ENCODE measurements at places on chromosomes 2 and 18. TPM values are rescaled to one million over a fixed set of nuclear protein-coding genes. Genes with fewer than 3 reads are reported as not detected.
A peak's percentile ranks its signal among the peaks of the same experiment; 100 is the strongest.

GRCh38 chr2:197852108-197852507 is 47.7 kb downstream of the PLCL1 start:
- no peaks in the 10 kb centered on the region for H3K36me3 ChIP-seq
- H3K4me1 ChIP-seq = no peaks in the 10 kb centered on the region
- no peak overlapping the region for H3K27ac ChIP-seq
- no peak overlapping the region for H3K4me3 ChIP-seq
- no peak for DNase-seq

GRCh38 chr18:62372882-62373281 is 47.8 kb downstream of the TNFRSF11A start:
- H3K4me3 ChIP-seq = no peak overlapping the region
- no peaks in the 10 kb centered on the region for H3K36me3 ChIP-seq
- no peaks in the 10 kb centered on the region for H3K4me1 ChIP-seq
- no peak for DNase-seq
- no peak overlapping the region for H3K27ac ChIP-seq

TNS1 gene
- 45.2 TPM for total RNA-seq

GRCh38 chr18:6971823-6972478 is 145.6 kb downstream of the LAMA1 start:
- no peaks in the 10 kb centered on the region for H3K27me3 ChIP-seq
- H3K4me1 ChIP-seq = no peaks in the 10 kb centered on the region
- no peak overlapping the region for H3K27ac ChIP-seq
- H3K4me3 ChIP-seq = no peak overlapping the region
- DNase-seq = no peak
- H3K36me3 ChIP-seq = peaks cover 4% of the 10 kb centered on the region

DNA sequence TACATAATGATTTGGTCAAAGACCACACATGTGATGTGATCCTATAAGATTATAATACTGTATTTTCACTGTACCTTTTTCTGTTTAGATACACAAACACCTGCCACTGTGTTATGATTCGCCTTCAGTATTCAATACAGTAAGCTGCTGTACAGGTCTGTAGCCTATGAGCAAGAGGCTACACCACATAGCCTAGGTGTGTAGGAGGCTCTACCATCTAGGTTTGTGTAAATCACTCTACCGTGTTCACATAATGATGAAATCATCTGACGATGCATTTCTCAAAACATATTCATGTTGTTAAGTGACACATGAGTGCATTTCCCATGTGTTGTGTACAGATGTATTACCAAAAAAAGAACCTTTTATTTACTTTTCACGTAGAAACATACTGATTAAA is 74.5 kb downstream of the USP40 start:
- no peak overlapping the region for H3K4me3 ChIP-seq
- H3K27me3 ChIP-seq = no peaks in the 10 kb centered on the region
- H3K36me3 ChIP-seq = peaks cover 20% of the 10 kb centered on the region
- peaks cover 11% of the 10 kb centered on the region for H3K4me1 ChIP-seq

DNA sequence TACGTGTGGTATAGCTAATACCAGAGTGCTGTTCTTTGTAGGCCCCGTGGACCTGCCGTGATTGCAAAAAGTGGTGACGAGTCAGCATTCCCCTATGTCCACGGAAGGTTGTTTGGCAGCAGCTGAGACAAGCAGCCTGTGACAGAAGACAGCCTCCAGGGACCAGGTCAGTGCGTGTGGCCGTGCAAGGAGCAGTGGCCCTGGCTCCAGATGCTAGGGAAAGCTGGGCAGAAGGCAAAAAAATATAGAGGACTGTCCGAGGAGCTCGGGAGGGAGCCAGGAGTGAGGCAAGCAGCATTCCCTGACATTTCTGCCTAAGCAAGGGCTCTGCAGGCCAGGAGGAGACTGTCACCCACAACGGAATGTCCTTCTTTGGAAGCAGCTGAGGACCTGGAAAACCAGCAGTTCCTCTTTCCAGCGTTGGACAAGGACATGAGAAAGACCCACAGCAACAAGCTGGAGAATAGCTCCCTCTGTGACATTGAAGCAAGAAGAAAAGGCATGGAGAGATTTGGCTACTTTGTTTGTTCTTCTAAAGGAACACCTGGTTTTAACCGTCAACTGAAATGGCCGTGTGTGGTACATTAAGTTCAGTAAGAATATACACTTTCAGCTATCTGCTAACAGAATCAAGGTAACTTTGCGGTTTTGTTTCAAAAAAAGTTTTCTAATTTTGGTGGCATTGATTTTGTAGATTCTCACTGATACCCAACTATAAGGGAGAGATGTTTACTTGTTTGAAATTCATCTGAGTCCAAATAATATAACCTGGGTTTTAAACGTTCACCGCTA is 58.3 kb downstream of the NPAS2 start:
- H3K36me3 ChIP-seq = no peaks in the 10 kb centered on the region
- no peak overlapping the region for H3K4me3 ChIP-seq
- DNase-seq = no peak
- no peak overlapping the region for H3K27ac ChIP-seq

KIAA2012 gene
- total RNA-seq = under 0.01 TPM

- DNase-seq = peak; percentile 1
- H3K4me3 ChIP-seq = no peak overlapping the region
- H3K27ac ChIP-seq = no peak overlapping the region
- H3K4me1 ChIP-seq = no peaks in the 10 kb centered on the region
- H3K36me3 ChIP-seq = no peaks in the 10 kb centered on the region
Measured at GRCh38 chr2:144630459-144631215, 110.7 kb upstream of the ZEB2 start.

TEKT4 gene
- not detected for total RNA-seq

GCKR gene
- total RNA-seq = under 0.01 TPM

SATB2 gene
- total RNA-seq = 8.4 TPM

- no peak for DNase-seq
- H3K4me1 ChIP-seq = no peaks in the 10 kb centered on the region
- H3K36me3 ChIP-seq = no peaks in the 10 kb centered on the region
Measured at GRCh38 chr2:227793148-227793712, 20.4 kb upstream of the CCL20 start.

GRCh38 chr2:42706836-42707235 is 57.1 kb downstream of the OXER1 start:
- no peak overlapping the region for H3K27ac ChIP-seq
- no peaks in the 10 kb centered on the region for H3K27me3 ChIP-seq
- H3K4me3 ChIP-seq = no peak overlapping the region
- H3K4me1 ChIP-seq = peaks cover 2% of the 10 kb centered on the region

DNA sequence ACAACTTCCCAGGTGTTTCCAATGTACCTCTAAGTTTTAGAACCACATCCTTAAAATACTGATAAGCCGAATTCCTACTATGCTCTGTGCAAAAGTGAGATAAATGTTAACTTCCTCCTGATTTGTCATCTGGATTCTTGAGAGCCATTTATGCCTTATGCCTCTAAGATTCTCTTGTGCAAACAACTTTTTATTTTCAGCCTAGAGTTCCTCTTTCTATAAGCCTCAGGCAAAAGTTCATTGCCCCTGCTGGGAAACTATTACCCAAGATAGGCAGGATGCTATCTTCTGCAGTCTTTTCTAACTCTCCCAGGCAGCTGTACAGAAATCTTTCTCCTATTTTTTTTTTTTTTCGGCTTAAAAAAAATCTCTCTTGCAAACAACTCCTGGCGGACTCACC is 216.1 kb downstream of the KCNJ3 start:
- no peak overlapping the region for H3K27ac ChIP-seq
- no peaks in the 10 kb centered on the region for H3K36me3 ChIP-seq
- H3K4me3 ChIP-seq = no peak overlapping the region
- H3K27me3 ChIP-seq = no peaks in the 10 kb centered on the region

DNA sequence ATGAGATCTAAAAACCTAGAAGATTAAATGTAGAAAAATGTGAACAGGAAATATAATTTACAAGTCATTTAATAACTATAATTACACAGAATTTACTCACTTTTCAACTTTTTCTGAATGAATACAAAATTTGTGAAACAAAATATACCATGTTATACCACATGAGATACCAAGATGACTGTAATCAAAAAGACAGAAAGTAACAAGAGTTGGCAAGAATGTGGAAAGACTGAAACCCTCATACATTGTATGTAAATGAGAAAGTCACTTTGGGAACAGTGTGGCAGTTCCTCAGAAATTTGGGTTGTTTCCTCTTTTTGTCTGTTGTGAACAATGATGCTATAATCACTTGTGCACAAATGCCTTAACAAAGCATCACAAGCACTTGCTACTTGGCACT is 145.4 kb upstream of the ZNF804A start:
- H3K27me3 ChIP-seq = no peaks in the 10 kb centered on the region
- H3K4me1 ChIP-seq = no peaks in the 10 kb centered on the region
- H3K36me3 ChIP-seq = no peaks in the 10 kb centered on the region
- DNase-seq = no peak
- no peak overlapping the region for H3K4me3 ChIP-seq
- no peak overlapping the region for H3K27ac ChIP-seq

MYCN gene
- not detected for total RNA-seq

DNA sequence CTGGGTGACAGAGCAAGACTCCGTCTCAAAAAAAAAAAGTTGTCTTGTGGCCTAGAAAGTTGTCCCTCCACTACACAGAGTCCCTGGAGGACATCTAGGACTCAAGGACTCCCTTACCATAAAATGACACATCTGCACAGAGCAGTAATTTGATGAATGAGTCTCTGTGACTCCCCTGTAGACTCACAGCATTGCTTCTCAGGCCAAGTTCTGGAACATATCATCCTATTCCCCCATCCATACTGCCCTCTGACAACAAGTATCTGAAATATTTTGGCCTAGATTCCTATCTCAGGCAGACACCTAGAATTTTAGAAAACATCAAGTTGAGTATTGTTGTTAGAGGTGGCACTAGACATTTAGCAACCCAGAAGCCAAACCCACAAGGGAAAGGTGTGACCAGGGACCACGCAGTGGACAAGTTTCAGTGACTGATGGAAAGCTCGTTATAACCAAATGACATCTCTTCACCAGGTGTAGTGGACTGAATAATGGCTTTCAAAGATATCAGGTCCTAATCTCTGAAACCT is 97.9 kb upstream of the ATP8B1 start:
- no peaks in the 10 kb centered on the region for H3K36me3 ChIP-seq
- peaks cover 7% of the 10 kb centered on the region for H3K4me1 ChIP-seq
- peaks cover 5% of the 10 kb centered on the region for H3K27me3 ChIP-seq
- no peak overlapping the region for H3K27ac ChIP-seq
- no peak for DNase-seq

- no peaks in the 10 kb centered on the region for H3K27me3 ChIP-seq
- no peak overlapping the region for H3K27ac ChIP-seq
- DNase-seq = no peak
- no peaks in the 10 kb centered on the region for H3K4me1 ChIP-seq
Measured at GRCh38 chr2:25421289-25421688, 79.6 kb upstream of the DNMT3A start.

DNA sequence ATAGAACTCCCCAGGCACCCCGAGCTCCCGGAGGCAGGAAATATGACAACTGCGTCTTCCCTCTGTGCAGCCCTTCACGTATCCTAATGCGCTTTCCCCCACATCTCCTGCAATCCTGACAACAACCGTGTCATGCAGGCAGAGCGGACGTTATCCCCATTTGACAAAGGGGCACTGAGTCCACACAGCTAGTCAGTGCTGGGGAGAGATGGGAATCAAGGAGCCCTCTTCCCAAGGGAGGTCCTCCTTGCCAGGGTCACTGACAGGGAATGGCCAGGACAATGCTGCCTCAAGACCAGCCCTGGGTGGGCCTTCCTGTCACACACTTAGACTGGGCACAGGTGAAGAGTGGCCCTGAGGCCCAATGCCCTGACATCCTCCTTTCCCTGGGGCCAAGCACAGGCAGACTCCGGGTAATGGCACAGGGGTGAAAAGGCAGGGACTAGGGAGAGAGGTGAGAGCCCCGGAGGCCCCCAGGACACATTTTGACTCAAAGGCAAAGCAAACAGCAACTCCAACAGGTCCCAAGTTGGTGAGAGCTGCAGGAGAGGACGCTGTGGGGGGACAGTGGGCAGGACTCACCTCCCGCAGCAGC is 2.2 kb downstream of the ADCY3 start:
- peaks cover 26% of the 10 kb centered on the region for H3K4me1 ChIP-seq
- no peak for DNase-seq
- peaks cover 15% of the 10 kb centered on the region for H3K36me3 ChIP-seq
- H3K4me3 ChIP-seq = no peak overlapping the region
- no peaks in the 10 kb centered on the region for H3K27me3 ChIP-seq
- no peak overlapping the region for H3K27ac ChIP-seq

DNA sequence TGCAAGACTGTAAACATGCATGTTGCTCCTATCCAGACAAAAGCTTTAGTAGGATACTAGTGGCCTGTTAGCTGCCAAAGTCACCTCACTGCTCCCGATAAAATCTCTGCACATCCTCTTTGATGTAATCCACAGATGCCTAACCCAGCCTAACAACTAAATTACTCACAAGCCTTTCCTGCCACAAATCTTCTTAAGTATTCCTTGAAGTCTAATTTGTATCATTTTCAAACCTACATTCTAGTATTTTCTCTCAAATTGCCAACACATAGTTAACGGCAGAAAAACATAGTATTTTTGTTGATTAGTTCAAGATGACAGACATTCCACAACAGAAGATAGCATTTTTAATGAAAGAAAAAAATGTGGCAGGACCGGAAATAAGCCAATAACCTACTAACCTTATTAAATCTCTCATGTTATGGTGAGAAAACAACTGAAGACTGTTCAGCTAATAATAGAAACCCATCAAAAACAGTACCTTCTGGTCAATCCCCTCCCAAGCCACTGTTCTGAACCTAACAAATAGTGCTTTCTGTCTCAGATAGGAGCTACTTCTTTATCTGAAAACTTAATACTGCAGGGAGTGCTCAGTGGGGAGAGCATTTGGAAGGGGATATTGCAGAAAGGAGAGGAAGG is at the start of gene MPP4:
TSS of gene MPP4 (minus strand) at position 57 of the 639 bp plus-strand sequence. CDS start 4,690 bp downstream, outside the sequence.
- peaks cover 26% of the 10 kb centered on the region for H3K4me1 ChIP-seq
- no peak within 1 kb of the TSS for H3K4me3 ChIP-seq
- DNase-seq = peak; percentile 46
- H3K27ac ChIP-seq = peak within 1 kb of the TSS; percentile 94
- H3K36me3 ChIP-seq = peaks cover 5% of the 10 kb centered on the region
